Activated naive CD8-positive, alpha-beta T cell treated with anti-CD3 and anti-CD28 coated beads, Interleukin-2, amount 50 U/mL, for 24 hours (primary cell): ENCODE measurements at places on chromosomes 7 and 10.

GRCh38 chr10:13920031-13920430 lies 333.3 kb downstream of the PRPF18 start:
- no peak for DNase-seq

GRCh38 chr10:15393139-15393825 lies 22.2 kb upstream of the FAM171A1 start:
- DNase-seq, result no peak

GRCh38 chr10:71316056-71316785 lies 2.8 kb upstream of the SLC29A3 start:
- DNase-seq, result peak; percentile 25

DNA sequence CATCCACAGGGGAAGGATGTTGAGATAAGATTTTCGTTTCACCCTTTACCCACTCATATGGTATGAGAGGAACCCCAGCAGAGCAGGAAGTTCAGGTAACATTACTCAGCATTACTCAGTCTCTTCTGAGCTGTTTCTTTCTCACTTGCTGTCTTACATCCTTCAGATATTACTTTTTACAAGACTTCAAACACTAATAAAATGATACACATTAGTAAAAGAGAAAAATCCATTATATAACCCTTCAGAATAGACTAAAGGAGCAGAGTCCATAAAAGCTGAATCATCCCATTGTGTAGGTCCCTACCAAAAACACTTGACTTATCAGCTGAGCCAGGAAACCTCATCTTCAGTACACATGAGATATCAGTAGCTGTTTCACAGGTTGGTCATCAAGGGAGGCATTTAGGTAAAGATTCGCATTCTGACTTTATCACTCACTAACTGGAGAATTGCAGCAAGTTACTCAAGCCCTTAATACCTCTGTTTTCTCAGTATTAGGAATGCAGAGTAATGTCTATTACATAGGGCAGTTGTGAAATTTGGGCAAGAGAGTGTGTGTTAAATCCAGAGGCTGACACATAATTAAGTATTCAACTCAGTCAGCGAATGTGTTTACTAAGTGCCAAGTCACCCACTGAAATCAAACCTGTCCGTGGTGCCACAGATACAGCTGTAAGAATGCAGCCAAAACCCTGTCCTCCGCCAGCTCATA lies 44.7 kb downstream of the KLF6 start:
- DNase-seq, result no peak

- DNase-seq, result no peak
Measured at GRCh38 chr10:9188022-9188810, 1133.7 kb downstream of the GATA3 start.
